ENCODE measurements at places on chromosomes 4 and X.

DNA sequence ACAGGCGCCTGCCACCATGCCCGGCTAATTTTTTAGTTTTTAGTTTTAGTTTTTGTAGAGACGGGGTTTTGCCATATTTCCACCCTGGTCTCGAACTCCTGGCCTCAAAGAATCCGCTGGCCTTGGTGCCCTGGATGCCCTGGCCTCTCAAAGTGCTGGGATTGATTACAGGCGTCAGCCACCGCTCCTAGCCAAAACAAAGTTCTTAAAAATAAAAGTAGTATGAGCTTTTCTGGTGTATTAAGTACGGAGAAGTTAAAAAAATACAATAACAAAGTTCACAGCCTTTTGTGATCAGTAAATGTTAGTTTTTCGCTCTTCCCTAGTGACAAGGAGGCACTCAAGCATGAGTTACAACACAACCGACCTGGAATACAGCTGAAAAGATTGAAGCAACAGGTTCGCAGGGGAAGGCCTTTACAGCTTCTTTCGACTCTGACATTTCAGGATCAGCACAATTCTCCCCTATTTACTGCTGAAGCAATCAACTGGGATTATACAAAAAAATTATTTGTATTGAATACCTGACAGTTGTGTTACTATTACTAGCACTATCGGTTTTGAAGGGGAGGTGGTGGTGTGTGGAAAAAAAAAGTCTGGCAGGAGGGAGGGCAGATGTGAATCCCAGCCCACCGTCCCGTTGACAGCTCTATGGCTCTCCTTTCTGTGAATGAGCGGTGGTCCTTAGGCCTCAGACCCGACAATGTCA lies 893 bp upstream of the METAP1 start:
- DNase-seq = no peak

DNA sequence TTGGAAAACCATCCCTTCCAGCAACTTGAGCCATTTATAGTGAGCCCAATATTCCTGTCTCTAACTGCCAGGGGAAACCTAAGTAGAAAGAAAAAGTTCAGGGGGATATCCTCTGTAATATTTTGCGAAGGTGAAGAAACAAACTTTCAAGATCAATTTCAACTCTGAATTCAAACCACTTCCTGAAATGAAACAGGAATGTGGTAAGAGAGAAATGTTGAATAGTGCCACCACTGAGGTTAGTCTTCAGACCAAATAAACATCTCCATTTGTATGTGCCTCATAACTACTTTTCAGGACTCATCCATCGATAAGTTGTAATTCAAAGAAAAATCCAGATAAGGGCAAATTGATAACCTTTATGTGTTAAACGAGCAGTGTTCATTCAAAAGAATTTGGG lies 128.7 kb downstream of the GABRB1 start:
- DNase-seq = no peak

- DNase-seq = no peak
These were observed 51.2 kb downstream of the TRIML1 start for GRCh38 chr4:188190461-188190860.

DNA sequence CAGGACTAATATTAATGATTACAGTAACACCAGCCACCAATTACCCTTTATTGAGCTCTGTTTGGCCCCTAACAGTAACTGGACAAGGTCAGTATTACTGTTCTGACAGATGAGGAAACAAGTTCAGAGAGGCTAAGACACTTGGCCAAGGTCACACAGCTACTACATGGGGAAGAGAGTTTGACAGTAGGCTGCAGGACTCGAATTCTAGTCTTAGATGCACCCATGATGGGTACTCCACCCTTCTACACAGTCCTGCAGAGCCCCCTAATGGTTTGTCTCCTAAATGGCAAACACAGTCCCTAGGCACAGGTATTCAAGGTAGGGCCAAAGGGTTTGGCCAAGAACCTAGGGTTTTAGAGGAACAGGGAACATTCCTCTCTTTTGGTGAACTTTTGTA lies 93.9 kb downstream of the NSUN7 start:
- no peak for DNase-seq

DNA sequence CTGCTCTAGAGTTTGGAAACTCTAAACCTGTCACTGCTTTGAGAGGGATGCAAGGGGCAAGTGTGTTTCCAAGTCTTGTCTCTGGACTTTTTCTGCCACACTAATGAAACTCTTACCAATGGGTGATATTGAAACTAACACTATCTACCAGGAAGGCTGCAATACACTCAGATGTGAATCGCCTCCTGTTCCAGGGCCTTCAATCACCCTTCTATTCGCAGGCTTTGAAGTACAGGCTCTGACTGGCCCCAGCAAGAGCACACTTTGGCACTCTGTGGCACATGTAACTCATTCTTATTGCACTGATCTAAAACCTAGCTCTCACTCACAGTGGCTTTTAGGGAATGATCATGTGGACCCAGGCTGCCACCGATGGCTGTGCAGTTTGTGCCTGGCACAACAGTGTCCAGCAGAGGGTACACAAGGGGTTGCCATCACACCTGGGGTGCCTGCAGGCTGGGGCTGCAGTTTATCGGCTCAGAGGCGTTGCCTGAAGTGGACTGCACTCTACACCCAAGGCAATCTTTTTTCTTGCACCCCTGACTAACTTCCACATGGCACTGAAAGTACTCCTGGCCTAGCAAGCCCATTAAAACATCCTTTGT lies 210.8 kb downstream of the MGST2 start:
- no peak for DNase-seq

All from activated CD8-positive, alpha-beta memory T cell treated with anti-CD3 and anti-CD28 coated beads, Interleukin-2, amount 50 U/mL, for 48 hours (primary cell).